ENCODE measurements at places on chromosomes 7 and 10. TPM values are rescaled to one million over a fixed set of nuclear protein-coding genes. Genes with fewer than 3 reads are reported as not detected.

DNA sequence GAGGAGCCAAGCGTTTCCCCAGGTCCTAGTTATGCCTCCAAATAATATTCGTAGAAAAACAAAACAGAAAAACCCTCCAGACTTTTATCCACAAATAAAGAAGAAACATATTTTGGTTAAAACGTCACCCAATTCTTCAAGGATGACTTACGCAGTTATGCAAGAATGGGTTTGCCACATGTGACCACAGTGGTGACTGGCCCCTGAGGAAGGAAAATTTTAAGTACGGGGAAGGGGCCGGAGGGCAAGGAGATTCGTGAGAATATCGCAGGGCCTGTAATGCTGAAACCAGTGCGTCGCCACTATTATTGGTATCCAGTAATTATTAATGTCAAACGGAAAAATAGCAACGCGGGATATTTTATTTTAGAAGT lies 537 bp upstream of the MRPS24 start:
- DNase-seq = no peak

DNA sequence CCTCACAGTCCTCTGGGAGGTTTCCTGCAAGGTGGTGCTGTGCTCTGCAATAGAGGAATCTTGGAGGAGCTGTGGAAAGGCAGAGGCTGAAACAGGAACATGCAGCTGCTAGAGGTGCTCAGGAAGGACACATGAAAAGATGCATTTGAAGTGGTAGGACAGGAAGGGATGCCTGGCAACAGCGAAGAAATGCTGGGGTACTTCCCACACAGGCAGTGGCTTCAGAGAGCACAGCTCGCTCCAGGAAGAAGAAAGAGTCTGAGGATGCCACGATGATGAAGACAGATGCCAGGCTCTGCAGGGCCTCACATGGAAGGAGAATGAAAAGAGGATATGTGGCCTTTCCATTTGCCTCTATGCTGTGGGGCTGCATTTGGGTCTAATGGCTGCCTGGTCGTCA lies 77.0 kb upstream of the TMEM72 start:
- no peak for DNase-seq

DNA sequence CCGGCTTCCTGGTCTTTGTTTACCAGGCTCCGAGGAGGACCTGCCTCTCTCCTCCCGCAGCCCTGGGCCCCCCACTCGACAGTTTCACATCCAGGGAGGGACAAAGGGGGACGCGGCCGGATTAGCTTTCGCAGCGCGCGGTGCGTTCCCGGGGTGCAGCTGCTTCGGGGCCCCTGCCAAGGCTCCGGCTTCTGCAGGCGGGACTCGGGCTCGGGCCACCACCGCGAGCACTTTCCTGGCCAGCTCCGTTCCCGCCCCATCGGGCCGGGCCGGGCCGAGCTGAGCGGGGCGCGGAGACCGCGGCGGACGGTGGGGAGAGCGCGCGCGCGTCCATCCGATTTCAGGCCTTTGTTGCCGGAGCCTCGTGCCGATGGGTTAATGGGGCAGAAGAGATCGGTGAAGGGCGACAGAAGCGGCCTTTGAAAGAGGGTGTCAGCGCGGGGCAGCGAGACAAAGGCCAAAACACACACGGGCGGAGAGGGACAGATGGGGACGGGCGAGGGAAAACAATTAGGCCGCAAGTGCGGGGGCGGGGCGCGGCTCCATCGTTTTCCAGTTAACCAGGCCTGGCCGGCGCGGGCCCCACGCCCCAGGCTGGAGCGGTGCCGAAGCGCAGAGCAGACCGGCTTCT lies 8.5 kb upstream of the UNCX start:
- no peak for DNase-seq

DNA sequence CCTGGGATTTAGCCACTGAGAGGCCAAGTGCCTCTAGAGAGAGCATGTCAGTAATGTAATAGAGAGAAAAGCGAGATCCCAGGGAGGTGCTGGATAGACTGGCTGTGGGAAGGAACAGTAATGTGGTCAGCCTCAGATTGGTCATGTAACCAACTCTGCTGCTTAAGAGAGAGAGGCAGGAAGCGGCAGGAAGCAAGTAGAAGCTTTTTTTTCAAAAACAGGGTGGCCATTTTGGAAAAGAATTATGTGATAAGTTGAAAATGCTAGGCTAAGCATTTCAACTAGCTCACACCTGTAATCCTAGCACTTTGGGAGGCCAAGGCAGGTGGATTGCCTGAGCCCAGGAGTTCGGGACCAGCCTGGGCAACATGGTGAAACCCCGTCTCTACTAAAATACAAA lies 3.7 kb upstream of the PCOLCE start:
- DNase-seq = no peak

- DNase-seq = no peak
Observed at GRCh38 chr7:141462958-141463357, 88.3 kb upstream of the AGK start.

- DNase-seq = no peak
Observed at GRCh38 chr10:97087296-97087695, 98.5 kb downstream of the SLIT1 start.

The MICU1 gene
- total RNA-seq = 40.3 TPM
